ENCODE measurements at places on chromosomes 4 and X.

DNA sequence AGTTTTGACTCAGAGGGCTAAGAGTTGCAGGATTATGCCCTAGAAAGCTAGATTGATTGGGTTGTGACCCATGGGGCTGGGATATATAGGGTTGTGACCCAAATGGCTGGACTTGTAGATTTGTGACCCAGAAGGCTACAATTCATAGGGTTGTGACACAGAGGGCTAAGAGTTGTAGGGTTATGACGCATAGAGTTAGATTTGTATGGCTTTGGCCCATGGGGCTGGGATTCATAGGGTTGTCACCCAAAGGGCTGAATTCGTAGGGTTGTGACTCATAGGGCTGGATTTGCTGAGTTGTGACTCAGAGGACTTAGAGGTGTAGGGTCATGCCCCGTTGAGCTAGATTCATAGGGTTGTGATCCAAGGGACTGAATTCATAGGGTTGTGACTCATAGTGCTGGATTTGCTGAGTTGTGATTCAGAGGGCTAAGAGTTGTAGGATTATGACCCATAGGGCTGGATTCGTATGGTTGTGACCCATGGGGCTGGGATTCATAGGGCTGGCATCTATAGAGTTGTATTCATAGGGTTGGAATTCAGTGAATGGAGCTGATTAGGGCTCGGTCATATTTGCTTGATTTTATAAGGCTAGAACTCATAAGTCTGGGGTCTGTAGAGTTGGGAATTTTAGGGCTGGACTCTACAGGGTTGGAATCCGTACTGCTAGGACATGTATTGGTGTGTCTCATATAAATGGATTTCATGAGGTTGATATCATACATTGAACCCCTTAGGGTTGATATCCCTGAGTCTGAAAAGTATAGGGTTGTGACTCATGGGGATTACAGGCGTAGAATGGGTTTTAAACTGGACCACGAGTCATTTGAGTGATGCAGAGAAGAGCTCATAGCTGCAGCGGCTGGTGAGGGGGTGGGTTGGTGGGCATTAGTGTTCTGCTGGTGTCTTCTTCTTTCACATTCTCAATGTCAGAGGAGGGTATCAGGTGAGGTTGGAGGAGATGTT, 125.7 kb downstream of the CRLF2 start:
- DNase-seq: no peak

GRCh38 chrX:15973946-15974345, 119.3 kb upstream of the AP1S2 start:
- no peak for DNase-seq

- no peak for DNase-seq
These were observed 22.2 kb downstream of the QDPR start for GRCh38 chr4:17489721-17490120.

DNA sequence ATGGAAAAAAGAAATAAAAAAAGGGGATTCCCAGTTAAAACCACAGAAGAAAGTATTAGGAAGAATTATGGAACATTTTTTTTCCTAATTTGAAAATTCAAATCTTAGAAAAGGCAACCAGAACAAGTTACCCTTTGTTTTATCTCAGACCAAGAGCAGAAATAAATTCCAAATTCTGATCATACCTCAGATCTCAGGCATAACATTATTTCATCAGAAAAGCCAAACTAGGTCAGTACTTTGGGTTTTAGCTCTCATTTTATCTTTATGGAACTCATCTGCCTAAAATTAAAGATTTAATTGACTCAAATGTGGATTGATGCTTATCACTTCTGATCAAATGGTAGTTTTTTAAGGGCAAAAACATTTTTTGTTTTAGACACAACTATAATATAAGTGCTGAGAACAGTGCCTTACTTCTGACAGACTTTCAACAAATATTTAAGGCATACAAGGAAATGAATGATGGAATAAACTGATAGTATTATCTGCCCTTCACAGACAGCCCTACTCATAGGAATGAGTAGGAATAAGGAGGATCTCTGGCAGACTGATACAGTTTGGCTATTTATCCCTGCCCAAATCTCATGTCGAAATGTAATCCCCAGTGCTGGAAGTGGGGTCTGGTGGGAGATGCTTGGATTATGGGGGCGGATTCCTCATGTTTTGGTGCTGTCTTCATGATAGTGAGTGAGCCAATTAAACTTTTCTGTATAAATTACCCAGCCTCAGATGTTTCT, 245.3 kb upstream of the PITX2 start:
- no peak for DNase-seq

GRCh38 chr4:140133576-140133975, 20.4 kb downstream of the MAML3 start:
- DNase-seq: no peak

DNA sequence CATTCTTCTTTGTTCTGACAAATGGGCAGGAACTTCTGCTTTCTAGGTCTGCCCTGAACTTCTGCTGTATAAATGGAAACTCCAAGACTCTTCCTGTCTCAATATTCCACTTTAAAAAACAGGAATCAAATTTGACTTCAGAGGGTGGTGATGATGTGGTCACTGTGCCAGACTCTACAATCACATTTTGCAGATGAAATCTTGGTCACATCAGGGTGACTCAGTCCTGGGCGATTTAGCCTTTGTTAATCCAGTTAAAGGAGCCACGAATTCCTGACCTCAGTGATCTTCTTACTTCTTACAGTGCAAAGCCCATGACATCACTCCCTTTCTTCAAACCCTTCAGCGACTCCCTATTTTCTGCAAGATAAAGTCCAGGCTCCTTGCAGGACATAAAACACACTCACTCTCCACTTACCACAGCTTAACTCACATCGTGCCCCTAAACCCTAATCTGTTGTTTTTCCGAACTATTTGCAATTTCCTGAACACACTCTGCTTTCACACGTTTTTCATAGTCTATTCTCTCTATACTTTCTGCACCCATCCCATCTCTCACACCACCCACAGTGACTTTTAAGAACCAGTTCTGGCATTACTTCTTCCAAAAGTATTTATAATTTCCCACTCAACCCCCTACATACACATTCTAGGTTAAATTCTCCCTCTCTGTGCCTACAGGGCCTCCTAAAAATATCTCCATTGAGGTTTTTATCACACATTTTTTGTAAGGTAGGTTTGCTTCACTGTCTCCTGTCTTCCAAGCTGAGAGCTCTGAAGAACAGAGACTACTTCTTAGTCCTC, 11.1 kb downstream of the GASK1B start:
- peak; percentile 96 for DNase-seq

- DNase-seq: no peak
These were observed 42.1 kb downstream of the TRIM61 start for GRCh38 chr4:164935363-164935762.

- no peak for DNase-seq
These were observed 251.6 kb downstream of the ARHGAP24 start for GRCh38 chr4:85726555-85726954.

GRCh38 chrX:153537526-153538295, 20.3 kb downstream of the ATP2B3 start:
- no peak for DNase-seq

DNA sequence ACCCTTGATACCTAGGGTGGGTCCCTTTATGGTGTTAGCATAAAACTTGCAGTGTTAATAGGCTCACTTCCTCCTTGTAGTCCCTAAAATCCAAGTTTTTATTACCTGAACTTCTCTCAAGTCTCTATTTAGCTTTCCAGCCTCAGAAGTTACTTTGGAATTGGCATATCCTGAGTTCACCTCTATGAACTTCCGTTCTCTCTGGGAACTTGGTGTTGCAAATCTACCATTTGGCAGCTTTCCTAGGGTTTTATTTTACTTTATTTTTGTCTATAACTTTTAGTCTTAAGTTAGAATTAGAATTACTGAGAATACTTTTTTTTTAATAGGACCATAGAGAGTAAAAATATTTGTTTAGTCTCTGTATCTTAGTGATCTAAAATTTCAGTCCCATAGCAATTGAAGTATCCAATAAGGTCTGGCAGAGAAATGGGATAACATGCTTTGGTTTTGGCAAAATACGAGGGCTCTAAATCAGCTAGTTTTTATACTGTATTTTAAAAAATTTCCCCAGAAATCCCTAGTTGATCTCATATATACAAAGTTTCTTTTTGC, 30.3 kb upstream of the NAF1 start:
- no peak for DNase-seq

DNA sequence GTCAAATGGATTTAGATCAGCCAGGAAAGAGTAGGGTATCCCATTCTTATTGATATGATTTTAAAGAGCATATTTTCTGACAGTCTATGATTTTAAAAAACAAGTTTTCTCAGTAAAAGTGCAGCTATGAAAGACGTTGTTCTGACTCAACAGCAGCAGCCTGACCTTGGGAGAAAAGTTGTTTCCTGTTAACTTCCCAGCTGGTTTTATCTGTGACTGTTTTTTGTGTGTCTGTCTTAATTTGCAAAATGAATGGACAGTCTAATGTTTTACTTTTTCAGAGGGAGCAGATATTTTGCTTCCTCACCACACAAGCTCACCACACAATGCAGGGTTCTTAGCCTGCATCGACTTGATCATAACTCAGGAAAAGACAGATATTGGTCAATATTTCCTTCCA, 764 bp upstream of the MTHFD2L start:
- no peak for DNase-seq

- DNase-seq: peak; percentile 53
These were observed 247.3 kb downstream of the SLC7A11 start for GRCh38 chr4:137994853-137995252.

- DNase-seq: no peak
These were observed 571.1 kb downstream of the PCDH7 start for GRCh38 chr4:31291238-31291637.

DNA sequence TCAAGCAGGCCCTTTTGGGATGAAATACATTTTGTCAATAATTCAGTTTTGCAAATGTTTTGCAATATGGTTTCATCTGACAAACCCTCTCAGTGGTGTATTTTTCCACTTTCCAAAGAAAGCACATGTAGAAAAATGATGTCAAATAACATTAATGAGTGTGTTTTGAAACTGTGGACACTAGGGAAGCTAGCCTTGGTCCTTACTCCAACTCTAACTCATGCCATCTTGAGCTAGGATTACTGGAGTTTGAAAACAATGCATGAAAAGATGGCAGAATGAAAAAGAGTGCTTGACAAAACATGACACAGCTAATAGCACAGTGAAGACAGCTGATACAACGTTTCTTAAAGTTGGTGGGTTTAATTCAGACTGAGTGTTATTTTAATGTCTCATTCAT, 41.4 kb downstream of the HAND2 start:
- no peak for DNase-seq

DNA sequence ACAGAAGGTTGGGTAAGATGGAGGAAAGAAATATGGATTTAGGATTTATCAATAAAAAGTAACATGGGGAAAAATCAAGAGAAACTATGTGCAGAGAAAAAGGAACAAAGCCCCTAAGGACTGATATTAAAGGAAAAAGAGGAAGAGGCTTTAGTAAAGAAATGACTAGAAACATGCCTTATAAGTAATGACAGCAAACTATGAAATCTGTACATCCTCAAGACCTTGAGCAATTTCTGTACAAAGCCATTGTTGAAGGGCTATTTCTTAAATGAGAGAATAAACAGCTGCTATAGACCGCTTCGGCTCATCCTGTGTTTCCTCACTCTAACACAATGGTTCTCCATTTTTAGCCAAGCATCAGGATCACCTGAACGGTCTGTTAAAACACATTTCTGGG, 180.3 kb upstream of the ATOH1 start:
- DNase-seq: no peak

DNA sequence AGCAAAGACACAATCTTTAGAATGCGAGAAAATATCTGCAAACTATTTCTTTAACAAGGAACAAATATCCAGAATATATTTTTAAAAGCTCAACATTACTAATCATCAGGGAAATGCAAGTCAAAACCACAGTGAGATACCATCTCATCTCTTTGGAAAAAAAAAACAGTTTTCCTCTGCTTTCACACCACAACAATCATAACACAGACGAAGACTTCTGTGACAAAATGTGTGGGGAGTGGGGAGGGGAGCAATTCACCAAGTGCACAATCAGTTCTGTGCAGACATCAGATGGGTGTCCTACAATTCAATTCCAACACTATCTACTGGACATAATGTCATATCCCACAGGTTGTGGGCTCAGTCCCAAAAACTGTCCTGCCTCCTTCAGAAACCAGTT, 293.2 kb upstream of the SLC7A11 start:
- DNase-seq: no peak

DNA sequence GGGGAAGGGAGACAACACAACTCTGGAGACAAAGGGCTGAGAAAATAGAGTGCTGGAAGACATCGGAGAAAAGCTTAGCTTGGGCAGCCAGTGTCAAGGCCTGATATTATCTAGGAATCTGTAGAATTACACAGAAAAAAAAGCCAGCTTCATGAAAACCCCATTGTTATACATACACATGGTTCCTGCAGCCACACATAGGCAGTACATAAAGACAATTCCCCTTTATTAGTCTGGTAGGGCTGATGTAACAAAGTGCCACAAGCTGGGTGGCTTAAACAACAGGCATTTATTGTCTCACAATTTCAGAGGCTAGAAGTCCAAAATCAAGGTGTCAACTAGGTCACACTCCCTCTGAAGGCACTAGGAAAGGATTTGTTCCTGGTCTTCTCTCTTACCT, 503.5 kb downstream of the MID1IP1 start:
- no peak for DNase-seq

GRCh38 chrX:44747317-44747716, 96.5 kb upstream of the DUSP21 start:
- DNase-seq: no peak

DNA sequence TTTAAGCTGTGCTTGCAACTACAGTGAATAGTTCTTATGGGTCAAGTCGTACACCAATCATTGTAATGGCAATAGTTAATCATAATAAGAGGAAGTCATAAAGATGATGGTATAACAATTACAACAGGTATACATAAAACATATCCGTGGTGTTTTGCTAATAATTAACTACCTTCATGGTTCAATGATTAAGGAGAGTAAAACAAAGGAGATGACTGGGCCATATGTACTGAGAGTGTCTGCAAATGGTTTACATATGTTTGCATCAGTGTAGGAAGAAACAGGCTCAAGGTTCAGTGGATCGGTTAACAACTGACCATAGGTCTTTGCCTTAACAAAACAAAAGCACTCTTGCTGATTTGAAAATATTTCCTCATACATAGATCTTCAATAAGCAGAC, 253.0 kb downstream of the COX7B2 start:
- no peak for DNase-seq

- DNase-seq: no peak
These were observed 1156.7 kb downstream of the FAM133A start for GRCh38 chrX:94830717-94831116.

GRCh38 chr4:7193030-7193958, 956 bp downstream of the SORCS2 start:
- DNase-seq: no peak

DNA sequence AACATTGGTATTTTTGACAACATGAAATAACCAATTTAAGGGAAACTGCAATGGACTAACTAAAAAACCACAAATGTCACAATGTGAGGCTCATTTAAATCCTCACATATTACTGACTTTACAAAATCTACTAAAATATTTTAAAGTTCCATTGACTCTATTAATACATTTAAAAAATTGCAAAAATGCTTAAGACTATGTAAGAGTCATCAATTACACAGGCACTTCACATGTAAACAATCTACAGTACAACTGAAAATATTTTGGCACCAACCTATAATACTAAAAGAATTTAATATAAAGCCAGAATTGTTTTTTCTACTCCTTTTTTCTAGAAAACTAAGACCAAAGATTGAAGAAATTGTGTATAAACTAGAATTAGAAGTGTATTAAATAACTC, 76.8 kb upstream of the RBMXL3 start:
- no peak for DNase-seq
